ENCODE measurements at places on chromosomes 4 and X. TPM values are rescaled to one million over a fixed set of nuclear protein-coding genes. Genes with fewer than 3 reads are reported as not detected.
A peak's percentile ranks its signal among the peaks of the same experiment; 100 is the strongest.

DNA sequence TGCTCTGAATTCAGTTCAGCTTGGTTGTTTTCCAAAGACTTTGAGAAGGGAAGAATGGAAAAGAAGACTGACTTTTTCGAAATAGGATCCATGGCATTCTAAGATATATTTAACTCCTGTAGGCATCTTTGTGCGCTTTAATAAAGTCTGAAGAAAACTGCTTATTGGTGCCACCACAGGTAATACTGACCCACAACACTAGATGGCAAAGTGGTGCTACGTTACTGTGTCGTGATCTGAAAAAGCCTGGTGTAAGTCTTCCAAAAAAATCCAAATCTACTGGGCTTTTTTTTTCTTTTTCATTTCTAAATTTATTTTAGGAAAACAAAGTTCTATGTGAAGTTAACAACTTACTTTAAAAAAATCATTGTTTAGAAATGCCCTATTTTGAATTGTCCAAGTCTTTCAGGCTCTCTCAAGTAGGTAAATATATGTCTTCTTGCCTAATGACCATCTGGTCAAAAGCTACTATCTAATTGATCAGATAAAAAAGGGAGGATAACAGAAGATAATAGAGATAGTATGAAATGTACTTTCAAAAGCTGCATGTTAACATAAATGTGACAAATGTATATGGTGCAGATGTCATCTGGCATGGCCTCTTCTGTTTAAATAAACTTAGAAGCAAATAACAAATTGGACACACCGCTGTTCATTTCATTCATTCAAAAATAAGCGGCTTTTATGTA is 47.0 kb upstream of the MID1IP1 start:
- DNase-seq = peak; percentile 31

- DNase-seq = no peak
Observed at GRCh38 chrX:9955506-9955905, 11.7 kb upstream of the CLDN34 start.

DNA sequence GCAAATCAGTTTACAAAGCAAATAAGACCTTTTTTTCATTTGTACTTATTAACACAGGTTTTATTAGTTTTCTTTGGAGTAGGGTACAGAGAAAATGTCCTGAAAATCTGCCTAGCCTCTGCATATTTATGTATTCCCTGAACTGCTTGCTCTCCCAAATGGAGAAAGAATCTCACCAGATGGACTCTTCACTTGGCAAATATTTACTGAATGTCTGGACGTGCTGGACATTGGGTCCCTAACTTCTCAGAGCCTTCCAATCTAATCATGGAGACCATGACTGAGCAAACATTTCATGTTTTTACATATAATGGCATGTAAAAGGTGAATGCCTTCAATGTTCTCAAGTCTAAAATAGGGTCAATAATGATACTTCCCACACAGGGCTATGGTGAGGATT is 126.0 kb downstream of the CHRDL1 start:
- DNase-seq = no peak

The L1CAM gene
- polyA plus RNA-seq = 0.05 TPM

- DNase-seq = no peak
Observed at GRCh38 chr4:24471486-24472160, 112.7 kb downstream of the DHX15 start.

DNA sequence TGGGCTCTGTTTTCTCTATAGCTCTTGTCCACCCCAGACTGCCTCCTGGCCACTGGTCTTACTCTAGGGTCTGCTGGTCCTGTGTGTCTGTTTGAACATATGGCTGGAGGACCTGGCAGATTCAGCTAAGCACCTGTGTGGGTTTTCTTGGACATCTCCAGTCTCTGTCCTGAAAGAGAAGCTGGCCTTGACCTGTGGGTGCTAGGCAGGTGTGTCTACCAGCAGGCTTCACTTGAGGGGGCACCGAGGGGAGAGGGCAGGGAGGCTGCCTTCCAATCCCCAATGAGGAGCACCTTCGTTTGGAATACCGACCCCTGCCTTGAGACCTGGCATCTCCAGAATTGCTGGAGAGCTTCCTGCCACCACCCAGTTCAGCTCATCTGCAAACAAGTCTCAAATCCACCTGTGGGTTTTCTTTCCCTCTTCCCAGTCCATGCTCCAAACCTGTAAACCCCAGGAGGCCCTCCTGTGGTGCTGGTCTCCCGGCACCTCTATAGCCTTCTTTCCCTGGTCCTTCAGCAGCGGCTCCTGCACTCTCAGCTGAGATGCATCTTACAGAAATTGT is 45.2 kb downstream of the HTRA3 start:
- no peak for DNase-seq

- no peak for DNase-seq
Observed at GRCh38 chrX:23664496-23664895, 2.8 kb upstream of the PRDX4 start.

GRCh38 chr4:79155336-79155735 is 170.5 kb downstream of the NAA11 start:
- DNase-seq = no peak

- no peak for DNase-seq
Observed at GRCh38 chr4:7158081-7158750, 34.1 kb upstream of the SORCS2 start.

- DNase-seq = peak; percentile 40
Observed at GRCh38 chr4:40908702-40909362, 159.1 kb downstream of the NSUN7 start.

GRCh38 chrX:36963852-36964251 is 44.3 kb upstream of the FAM47C start:
- no peak for DNase-seq

The LUZP4 gene
- polyA plus RNA-seq = not detected

The RXFP1 gene
- not detected for polyA plus RNA-seq

DNA sequence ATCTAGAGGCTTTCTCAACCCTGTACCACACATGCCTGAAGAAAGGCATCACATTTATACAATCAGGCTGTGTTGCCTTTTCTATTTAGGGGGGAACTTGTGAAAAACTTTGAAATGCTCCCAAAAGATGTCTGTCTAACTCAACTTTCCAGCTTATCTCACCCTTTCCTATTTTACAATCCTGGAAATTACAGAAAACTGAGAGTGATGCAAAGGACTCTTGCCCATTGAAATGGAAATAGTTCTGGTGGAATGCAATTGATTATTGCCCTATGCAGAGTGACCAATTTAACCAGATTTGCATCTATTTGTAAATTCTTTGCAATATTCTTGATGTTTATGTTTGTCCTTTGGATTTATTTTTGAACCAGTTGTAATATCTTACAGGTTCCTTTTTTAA is 77.3 kb downstream of the GALNT7 start:
- no peak for DNase-seq

The LGI2 gene
- not detected for polyA plus RNA-seq

- DNase-seq = peak; percentile 36
Observed at GRCh38 chrX:23773601-23774175, 9.3 kb upstream of the SAT1 start.

DNA sequence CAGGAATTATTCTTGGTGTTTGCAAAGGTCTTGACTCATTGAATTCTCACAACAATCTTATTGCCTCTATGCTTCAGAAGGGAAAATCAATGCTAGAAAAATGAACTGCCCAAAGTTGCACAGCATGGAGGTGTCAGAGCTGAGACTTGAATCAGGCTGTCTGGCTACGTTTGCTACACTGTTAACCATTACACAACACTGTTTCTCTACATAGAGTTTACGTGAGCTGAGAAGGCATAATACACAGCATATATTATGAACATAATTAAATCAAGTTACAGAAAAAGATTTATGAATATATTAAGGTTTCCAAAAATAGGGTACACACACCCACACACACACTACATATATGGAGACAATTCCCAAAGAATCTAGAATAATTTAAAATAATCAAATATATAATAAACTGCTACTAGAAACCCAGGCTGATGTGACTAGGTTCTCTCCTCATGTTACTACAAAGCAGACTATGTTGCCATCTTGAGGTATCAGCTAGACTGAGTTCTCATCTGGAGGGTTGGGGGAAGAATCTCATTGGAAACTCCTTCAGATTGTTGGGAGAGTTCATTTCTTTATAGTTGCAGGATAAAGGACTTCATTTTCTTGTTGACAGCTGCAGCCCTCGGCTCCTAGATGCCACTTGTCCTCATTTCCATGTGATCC is 1270.5 kb downstream of the ARAP2 start:
- no peak for DNase-seq

GRCh38 chr4:57446266-57446665 is 336.1 kb upstream of the IGFBP7 start:
- no peak for DNase-seq

DNA sequence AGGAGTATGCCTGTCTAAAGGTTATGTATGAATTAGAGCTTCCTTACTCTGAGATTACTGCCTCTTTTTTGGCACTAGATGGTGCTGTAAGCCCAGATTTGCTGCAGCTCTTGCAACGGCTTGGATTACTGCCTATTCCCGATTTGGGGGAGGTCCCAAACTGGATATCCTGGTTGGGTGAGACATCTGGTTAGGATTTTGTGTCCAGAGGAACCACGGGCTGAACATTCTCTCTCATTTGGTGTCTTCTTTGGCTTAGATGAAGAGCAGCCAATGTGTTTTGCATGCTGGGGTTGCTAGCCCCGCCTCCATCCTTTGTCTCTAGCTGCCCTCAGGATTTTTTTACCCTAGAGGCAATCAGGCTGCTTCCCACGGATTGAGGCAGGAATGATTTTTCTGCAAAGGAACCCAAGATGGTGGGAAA is 31.9 kb downstream of the F8A1 start:
- DNase-seq = peak; percentile 16

GRCh38 chrX:23504895-23505294 is 162.4 kb upstream of the PRDX4 start:
- DNase-seq = no peak

DNA sequence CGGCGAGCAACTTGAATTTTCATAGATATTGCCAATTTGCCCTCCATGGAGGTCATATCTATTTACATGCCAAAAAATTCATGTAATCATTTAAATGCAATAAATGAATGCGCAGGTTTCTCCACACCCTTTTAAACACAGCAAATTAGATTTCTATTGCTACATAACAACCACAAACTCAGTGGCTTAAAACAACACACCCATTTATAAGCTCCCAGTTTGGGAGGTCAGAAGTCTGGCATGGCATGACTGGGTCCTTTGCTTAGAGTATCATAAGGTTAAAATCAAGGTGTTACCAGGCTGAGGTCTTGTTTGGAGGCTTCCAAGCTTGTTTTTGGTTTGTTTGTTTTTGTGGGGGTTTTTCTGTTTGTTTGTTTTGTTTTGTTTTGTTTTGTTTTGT is 49.9 kb upstream of the NYX start:
- DNase-seq = no peak

GRCh38 chr4:5198656-5199541 is 147.6 kb downstream of the STK32B start:
- DNase-seq = no peak

GRCh38 chr4:6104541-6105130 is 86.4 kb upstream of the C4orf50 start:
- DNase-seq = no peak

DNA sequence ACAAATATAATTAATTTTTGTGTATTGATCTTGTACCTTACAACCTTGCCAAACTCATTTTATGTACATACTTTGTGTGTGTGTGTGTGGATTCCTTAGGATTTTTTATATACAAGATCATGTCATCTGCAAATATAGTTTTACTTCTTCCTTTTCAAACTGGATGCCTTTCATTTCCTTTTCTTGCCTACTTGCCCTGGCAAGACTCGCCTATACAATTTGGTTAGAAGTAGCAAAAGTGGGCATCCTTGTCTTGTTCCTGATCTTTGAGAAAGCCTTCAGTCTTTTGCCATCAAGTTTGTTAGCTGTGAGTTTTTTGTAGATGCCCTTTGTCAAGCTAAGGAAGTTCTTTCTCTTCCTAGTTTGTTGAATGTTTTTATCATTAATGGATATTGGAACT is 30.5 kb downstream of the RUFY3 start:
- DNase-seq = no peak

- no peak for DNase-seq
Observed at GRCh38 chr4:36771411-36772153, 473.0 kb upstream of the NWD2 start.

- no peak for DNase-seq
Observed at GRCh38 chr4:126435491-126435890, 1120.7 kb downstream of the FAT4 start.

The KLF8 gene
- polyA plus RNA-seq = 0.97 TPM

DNA sequence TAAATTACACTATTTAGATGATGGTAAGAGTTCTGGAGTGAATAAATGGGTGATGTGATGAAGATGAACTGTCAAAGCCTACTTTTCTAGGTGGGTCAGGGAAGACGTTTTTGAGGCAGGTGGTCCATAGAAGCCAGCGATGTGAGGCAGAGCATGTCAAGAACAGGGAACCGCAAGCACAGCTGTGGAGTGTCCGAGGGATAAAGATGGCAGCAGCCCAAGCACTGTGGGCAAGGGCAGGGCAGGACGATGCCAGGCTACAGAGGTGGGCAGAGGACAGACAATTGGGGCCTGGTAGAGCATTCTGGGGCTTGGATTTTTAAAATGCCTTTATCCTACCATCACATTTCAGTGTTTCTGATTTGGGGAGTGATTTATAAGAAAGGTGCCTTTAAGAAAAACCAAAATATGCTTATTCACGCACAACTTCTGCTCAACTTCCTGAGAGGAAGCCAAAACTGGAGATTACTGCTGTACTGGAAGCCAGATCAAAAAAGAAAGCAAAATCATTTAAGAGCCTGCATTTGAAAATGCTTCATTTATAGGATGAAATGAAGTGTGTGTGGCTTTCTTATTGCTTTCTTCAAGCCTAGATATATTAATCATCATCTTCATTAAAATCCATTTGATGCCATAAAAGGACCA is 119.0 kb upstream of the WDR17 start:
- no peak for DNase-seq

DNA sequence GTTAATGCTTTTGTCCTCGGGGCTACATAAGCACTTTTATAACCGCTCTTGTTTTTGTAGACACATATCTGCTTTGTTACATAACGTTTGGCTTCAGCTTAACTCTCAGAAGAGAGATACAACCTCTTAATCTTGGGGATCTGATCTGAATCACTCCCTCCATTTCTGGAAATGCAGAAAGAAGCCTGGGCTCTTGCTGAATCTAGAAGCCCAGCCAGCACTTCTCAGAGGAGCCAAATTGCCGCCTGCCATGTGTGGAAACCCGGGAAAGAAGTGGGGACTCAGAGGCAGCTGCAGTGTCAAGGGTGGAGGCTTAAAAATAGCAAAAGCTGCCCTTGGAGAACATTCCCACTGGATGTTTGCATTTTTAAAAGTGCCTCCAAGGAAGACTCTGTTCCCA is 69.3 kb upstream of the LDB2 start:
- no peak for DNase-seq

The NUDT11 gene
- polyA plus RNA-seq = not detected

The GPR173 gene
- not detected for polyA plus RNA-seq

DNA sequence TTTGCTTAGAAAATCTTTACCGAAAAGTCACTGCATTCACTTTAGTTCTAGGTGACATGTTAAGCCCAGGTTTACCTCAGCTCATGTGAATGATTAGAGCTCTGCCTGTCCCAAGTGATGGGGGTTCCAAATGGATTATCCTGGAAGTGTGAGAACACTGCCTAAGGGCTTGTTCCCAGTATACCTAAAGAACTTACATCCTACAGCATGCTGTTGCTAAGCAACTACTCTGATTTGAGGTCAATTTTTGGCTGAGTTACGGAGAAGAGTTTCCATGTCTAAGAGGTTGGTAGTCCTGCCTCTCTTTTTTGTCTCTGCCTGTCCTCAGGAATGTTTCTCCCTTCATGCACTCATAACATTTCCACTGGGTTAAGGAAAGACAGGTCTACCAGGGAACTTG is 67.6 kb upstream of the UGT2B15 start:
- DNase-seq = no peak

GRCh38 chr4:128385683-128386304 is 98.2 kb upstream of the PGRMC2 start:
- DNase-seq = no peak

- no peak for DNase-seq
Observed at GRCh38 chrX:70117738-70118137, 15.5 kb upstream of the IGBP1 start.

The BEND4 gene
- polyA plus RNA-seq = 0.08 TPM
